HFFc6 (cell line): ENCODE measurements at places on chromosomes 12 and 14. TPM values are rescaled to one million over a fixed set of nuclear protein-coding genes. Genes with fewer than 3 reads are reported as not detected.

The SLCO1B1 gene
- total RNA-seq = not detected in 3 replicates

The SMIM41 gene
- total RNA-seq = not detected in 3 replicates

DNA sequence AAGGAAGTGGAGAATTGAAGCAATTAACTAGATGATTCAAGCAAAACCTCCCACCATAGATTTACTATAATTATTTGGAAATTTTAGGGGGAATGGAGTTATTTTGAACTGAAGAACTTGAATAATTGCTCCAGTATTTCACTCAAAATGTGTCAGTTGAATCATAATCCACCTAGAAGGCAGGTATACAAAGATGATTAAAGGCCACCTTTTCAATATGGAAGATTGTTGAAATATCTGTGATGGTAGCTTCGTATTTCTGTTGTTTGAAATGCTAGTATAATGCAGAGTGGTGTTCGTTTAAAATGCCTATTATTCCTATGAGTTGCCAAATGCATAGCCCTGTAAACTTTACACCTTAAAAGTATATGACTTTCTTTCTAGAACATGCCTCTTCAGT, 3.1 kb downstream of the HMGA2 start:
- no peak for DNase-seq

The PLEK2 gene
- 9.4 to 23.8 TPM (median 12.6 TPM) in 3 replicates for total RNA-seq

GRCh38 chr14:23365732-23366425, 907 bp upstream of the EFS start:
- no peak for DNase-seq

- DNase-seq = peak; percentile 9
Measured at GRCh38 chr14:74048281-74048680, 29.1 kb downstream of the BBOF1 start.

The FBLN5 gene
- total RNA-seq = 127 to 197 TPM (median 136 TPM) in 3 replicates

DNA sequence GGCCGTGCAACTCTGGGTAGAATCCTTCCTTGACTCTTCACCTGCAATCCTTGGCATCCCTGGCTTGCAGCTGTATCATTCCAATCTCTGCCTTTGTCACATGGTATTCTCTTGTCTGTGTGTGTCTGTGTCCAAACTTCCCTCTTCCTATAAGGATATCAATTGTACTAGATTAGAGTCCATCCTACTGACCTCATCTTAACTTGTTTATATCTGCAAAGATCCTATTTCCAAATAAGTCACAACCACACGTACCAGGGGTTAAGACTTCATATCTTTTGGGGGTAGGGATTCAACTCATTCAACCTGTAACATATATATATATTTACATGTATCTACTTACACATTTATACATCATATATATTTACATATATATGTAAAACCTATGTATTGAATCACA, 29.6 kb upstream of the RASSF3 start:
- DNase-seq = no peak

- no peak for DNase-seq
Measured at GRCh38 chr12:56932867-56933266, 1.3 kb downstream of the SDR9C7 start.

DNA sequence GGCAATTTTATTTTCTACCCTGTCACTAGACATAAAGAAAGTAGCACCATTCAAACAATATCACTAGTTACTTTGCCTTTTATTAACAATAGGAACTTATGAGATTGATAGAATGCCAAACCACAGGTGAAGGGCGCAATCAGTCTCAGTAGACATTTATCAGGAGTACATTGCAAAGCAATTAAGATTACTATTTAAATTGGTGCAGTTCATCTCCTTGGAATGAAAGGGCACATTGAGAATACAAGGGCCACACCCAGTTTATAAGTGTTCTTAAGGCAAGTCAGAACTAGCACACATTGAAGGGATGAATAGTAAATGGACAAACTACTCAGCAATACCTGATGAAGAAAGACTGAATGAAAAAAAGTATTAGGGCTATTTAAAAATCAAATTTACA, 601.4 kb downstream of the C12orf50 start:
- DNase-seq = no peak

- no peak for DNase-seq
Measured at GRCh38 chr12:116859079-116859478, 22.2 kb downstream of the HRK start.

- peak; percentile 20 for DNase-seq
Measured at GRCh38 chr12:109544955-109545531, 28.3 kb downstream of the MMAB start.

DNA sequence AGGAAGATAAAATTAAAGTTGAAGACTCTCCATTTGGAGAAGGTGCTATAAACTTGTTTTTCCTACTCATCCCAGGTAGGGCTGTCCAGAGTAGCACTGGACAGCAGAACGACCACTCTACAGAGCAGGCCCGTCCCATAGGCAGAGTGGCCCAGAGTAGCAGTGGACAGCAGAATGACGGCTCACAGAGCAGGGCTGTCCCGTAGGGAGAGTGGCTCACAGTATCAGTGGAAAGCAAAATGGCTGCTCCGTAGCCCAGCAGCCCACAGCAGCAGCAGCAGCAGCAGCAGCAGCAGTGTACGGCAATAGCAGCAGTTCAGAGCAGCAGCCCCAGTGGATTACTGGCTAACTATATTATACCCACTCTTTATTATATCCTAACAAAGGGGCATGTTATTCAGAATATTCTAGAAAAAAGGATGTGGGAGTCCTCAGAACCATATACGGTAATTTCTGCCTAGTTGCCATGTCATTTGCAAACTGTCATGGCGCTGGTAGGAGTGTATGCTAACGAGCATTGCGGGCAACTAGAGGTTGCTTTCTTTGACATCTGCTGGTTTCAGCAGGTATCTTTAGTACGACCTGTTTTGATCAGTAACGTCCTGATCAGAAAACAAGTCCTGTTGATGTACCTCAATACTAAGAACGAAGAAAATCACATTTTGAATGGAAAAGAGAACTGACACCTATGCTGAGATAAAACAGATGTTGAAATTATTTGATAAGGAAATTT, 567.3 kb downstream of the SLC16A7 start:
- no peak for DNase-seq

The LALBA gene
- not detected in 3 replicates for total RNA-seq

The PEBP1 gene
- total RNA-seq = 205 to 264 TPM (median 253 TPM) in 3 replicates
